ENCODE measurements at places on chromosomes 16 and 17.

DNA sequence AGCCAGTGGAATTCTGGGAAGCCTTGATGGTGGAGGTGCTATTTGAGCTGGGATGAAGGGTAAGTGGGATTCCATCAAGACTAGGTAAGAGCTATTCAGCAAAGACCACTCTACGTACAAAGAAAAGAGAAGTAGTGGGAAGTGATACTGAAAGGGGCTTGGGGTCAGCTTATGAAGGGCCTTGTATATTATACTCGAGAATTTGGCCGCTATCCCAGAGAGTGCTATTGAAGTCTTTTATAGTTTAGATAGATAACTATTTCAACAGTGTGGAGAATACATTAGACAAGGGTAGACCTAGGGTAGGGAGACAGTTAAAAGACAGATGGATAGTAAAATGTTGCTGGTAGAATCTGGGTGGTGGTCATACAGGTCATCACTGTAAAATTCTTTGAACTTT lies 10.3 kb downstream of the DNAH2 start:
- no peak for ATAC-seq

- ATAC-seq: no peak
Measured at GRCh38 chr16:659618-660017, 8.3 kb upstream of the RHOT2 start.

DNA sequence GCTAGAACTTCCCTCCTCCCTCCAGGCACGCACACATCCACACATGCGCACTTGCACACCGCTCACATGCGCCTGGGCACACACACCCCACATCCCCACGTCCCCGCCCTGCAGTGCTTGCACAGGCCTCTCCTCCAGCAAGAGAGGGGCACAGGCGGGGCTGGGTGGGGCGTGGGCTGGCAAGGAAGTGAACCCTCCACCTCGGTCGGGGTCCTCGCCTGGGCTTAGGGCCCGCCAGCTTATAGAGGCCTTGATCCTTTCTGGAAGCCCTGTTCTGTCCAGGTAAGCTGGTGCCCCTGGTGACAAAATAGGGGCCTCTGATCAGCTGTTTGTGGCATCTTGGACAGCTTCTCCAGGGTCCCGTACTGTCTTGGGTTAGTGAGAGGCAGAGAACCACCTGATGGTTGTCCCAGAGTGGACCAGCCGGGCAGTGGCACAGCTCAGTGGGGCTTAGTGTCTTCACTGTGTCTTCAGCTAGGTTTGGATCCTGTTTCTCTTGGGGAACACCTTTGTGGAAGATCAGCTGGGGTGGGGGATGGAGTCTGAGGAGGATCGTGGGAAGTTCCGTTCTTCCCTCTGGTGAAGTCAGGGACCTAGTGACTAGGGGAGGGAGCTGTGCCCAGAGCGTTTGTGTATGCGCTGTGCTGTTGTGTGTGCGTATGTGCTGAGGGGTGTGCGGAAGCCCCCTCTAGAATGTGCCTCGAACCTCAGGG lies 12.1 kb downstream of the TBX4 start:
- no peak for ATAC-seq

GRCh38 chr16:18984435-18985005 lies 786 bp downstream of the TMC7 start:
- no peak for ATAC-seq

DNA sequence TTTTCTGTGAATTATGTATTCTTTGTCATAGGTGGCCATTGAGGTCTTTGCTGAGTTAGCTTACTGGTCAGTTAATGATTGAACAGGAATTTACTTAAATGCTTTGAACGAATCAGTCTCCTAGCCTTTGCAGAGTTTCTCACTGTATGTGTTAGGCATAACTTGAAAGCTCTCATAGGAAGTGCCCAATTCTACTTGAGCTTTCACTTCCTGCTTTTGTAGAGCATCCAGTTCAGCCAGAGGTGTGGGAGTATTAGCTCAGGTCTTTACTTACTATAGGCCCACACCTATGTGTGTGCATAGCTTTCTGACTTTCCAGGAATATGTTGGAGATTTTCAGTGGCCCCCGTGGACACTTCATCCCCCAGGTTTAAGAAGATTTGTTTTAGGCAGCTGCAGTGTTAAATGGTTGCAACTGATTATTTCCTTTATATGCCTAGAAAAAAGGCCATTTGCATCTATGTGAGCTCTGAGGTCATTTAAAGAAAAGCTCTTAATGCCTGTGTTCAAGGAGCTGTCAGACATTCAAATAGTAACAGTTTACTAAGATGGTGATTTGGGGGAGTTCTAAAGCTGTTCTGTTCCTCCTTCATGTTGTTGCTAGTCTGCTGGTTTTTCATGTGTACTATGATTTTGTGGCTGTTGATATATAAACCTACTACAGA lies 62.3 kb downstream of the PHKB start:
- no peak for ATAC-seq

- ATAC-seq: no peak
Measured at GRCh38 chr16:24332582-24333090, 76.5 kb downstream of the CACNG3 start.

DNA sequence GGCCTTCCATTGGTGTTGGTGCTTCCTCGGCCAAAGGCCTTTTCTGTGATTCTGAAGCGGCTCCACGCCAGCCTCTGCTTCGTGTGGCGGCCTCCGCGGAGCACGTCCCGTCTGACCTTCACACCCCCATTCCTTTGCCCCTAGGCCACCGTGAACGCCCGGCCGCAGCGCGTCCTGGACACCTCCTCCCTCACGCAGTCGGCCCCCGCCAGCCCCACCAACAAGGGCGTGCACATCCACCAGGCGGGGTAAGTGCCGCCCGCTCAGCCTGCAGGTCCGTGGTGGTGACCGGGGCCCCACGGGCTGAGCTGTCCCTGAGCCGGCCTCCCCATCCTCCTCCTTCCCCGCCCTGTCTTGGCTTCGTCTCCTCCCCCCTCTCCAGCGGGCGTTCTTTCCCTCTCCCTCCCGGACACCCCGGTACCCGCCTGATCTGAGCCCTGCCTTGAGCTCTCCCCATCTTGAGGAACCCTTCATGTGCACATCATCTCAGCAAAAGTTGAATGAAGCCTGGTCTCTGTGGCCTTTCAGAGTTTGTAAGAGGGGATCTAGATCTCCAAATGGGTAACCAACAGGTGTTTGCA lies 69.0 kb upstream of the CHMP6 start:
- ATAC-seq: no peak

GRCh38 chr17:30378241-30378824 lies 394 bp upstream of the CPD start:
- no peak for ATAC-seq

- ATAC-seq: peak; percentile 69
Measured at GRCh38 chr16:30010844-30011713, at the start of gene DOC2A. TSS of gene DOC2A (minus strand) at chr16:30011027. CDS start at chr16:30010222, 805 bp downstream.

Data from SK-N-SH treated with all-trans-retinoic acid at 6 μM for 48 hours (cell line).